ENCODE measurements at places on chromosomes 4 and X.

DNA sequence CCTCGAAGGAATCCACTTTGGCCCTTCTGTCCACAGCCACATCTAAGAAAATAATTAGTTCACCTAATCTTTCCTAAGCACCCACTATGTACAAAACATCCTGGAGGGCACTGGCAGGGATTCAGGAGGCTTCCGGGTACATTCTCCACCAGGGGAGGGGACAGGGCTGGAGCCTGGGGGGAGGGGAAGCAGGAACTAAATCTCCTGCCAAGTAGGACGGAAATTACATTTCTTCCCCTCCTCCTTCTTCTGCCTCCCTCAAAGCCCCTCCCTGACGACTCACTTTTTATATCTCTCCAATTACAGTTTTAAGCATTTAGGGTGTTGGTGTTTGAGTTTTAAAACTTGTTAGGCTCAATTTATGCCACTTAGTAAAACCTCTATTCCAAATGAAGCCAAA, 203.1 kb downstream of the BCOR start:
- no peak for DNase-seq

GRCh38 chr4:69818060-69818639, 41.8 kb downstream of the SULT1E1 start:
- no peak for DNase-seq

GRCh38 chr4:140740906-140741670, 15.1 kb downstream of the TBC1D9 start:
- DNase-seq = no peak

DNA sequence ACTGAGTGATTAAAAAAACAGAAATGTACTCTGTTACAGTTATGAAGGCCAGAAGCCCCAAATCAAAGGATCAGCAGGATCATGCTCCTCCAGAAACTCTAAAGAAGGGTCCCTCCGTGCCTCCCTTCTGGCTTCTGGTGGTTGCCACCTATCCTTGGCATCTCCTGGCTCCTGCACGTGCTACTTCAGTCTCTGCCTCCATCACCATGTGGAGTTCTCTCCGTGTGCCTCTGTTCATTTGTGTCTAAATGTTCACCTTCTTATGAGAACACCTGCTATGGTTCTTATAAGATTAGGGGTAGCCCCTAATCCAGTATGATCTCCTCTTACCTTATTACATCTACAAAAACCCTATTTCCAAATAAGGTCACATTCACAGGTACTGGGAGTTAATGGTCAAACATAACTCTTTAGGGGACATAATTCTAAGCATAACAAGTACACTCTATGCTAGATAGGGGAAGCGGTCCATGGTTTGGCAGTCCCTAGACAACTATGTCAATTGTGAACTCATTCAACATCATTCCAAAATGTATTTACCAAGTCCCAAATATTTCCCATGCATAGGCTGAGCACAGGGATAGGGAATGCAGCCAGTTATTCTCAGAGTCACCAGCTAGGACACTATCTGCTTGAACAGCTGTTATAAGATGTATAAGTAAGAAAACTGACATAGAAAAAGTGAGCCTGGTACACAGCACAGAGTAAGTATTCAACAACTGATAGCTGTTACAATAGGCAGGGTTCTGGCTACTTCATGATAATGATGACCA, 295.5 kb upstream of the BOD1L1 start:
- no peak for DNase-seq

DNA sequence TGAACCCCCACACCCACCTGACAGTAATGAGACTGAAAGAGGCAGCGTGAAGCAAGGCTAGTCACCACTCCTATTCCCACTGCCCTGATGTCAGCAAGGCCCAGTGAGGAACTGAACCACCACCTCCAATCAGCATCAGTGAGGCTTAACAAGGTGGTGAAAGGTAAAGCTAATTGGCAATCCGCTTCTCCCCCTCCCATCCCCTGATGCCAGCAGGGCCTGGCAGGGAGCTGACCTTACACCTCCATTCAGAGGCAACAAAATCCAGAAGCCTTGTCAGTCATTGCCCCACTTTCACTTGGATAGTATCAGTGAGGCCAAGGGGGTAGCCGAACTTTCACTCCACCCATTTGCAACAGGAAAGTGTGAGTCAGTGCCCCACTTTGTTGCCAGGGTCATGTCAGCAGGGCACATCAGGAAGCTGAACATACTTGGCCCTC, 60.8 kb downstream of the AWAT2 start:
- peak; percentile 3 for DNase-seq

- no peak for DNase-seq
Observed at GRCh38 chrX:42839632-42840031, 61.7 kb upstream of the PPP1R2C start.
